Lower lobe of right lung (tissue), 2 donors: ENCODE measurements at places on chromosomes 5 and 9. TPM values are rescaled to one million over a fixed set of nuclear protein-coding genes. Genes with fewer than 3 reads are reported as not detected.

- DNase-seq: no peak
- H3K4me1 ChIP-seq: no peaks in the 10 kb centered on the region
- H3K27ac ChIP-seq: no peak overlapping the region
- H3K27me3 ChIP-seq: no peaks in the 10 kb centered on the region
- H3K36me3 ChIP-seq: peaks cover 5% of the 10 kb centered on the region
- H3K4me3 ChIP-seq: no peak overlapping the region
Measured at GRCh38 chr9:134742822-134743535, 101.4 kb downstream of the COL5A1 start.

DNA sequence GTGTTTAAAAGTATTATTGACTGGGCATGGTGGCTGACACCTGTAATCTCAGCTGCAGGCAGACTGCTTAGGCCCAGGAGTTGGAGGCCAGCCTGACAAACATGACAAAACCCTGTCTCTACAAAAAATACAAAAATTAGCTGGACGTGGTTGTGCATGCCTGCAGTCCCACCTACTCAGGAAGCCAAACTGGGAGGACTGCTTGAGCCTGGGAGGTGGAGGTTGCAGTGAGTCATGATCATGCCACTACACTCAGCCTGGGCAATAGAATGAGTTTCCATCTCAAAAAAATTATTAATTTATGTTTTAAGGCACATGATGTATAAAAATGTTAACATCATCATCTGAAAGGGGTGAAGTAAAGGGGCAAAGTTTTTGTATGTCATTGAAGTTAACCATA lies 49.7 kb upstream of the FNIP1 start:
- no peak overlapping the region for H3K27ac ChIP-seq
- H3K4me3 ChIP-seq: no peak overlapping the region
- no peaks in the 10 kb centered on the region for H3K4me1 ChIP-seq
- H3K36me3 ChIP-seq: no peaks in the 10 kb centered on the region

GRCh38 chr5:38916802-38917201 lies 71.0 kb downstream of the OSMR start:
- H3K4me3 ChIP-seq: no peak overlapping the region
- H3K27ac ChIP-seq: no peak overlapping the region
- H3K4me1 ChIP-seq: no peaks in the 10 kb centered on the region
- no peak for DNase-seq

DNA sequence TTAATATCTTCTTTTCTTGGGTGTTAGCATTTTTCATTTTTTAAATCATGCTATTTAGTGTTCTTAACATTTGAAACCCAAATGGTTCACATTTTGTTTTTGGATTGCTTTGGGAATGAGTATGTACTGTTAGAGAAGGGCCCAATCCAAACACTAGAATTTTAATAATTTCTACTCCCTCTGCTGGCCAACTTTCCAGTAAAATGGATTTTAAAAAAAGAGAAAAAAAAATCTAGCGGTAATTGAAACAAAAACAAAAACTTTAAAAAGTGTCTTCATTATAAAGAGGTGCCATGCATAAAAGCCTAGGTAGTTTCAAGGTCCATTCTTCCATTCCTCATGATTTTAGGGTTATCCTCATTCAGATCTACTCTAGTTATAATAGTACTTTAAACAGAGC lies 32.1 kb upstream of the RICTOR start:
- H3K36me3 ChIP-seq: peaks cover 8% of the 10 kb centered on the region
- no peak for DNase-seq
- H3K27me3 ChIP-seq: no peaks in the 10 kb centered on the region
- no peak overlapping the region for H3K4me3 ChIP-seq

DNA sequence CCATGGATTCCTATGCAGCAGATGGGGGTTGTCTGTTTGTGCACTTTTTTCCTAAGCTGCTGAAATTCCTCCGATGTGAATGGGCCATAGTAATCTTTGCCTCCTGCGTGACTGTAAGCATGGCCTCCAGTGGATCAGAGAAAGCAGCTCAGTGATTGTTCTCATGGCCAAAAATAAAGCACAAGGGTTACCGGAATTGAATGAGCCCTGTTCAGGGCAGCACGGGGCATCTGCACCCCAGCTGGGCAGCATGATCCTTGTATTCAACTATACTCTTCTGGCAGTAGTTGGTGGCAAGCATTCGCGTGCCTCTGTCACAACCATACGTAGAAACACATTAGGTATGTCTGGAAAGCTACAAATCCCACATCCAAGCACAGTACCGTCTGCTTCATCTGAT lies 193.9 kb downstream of the RORB start:
- H3K4me3 ChIP-seq: no peak overlapping the region
- DNase-seq: no peak
- no peak overlapping the region for H3K27ac ChIP-seq
- peaks cover 4% of the 10 kb centered on the region for H3K27me3 ChIP-seq

GRCh38 chr5:164237486-164237885 lies 732.1 kb downstream of the MAT2B start:
- H3K36me3 ChIP-seq: no peaks in the 10 kb centered on the region
- DNase-seq: no peak
- H3K27ac ChIP-seq: no peak overlapping the region

GRCh38 chr5:10467281-10468198 lies 25.9 kb downstream of the ROPN1L start:
- DNase-seq: no peak
- no peak overlapping the region for H3K4me3 ChIP-seq
- no peaks in the 10 kb centered on the region for H3K36me3 ChIP-seq
- H3K27me3 ChIP-seq: no peaks in the 10 kb centered on the region
- H3K27ac ChIP-seq: no peak overlapping the region
- peaks cover 15% of the 10 kb centered on the region for H3K4me1 ChIP-seq

GRCh38 chr9:91310037-91310436 lies 51.7 kb downstream of the AUH start:
- no peak for DNase-seq
- H3K4me1 ChIP-seq: no peaks in the 10 kb centered on the region
- H3K27ac ChIP-seq: no peak overlapping the region
- H3K27me3 ChIP-seq: no peaks in the 10 kb centered on the region
- no peaks in the 10 kb centered on the region for H3K36me3 ChIP-seq

DNA sequence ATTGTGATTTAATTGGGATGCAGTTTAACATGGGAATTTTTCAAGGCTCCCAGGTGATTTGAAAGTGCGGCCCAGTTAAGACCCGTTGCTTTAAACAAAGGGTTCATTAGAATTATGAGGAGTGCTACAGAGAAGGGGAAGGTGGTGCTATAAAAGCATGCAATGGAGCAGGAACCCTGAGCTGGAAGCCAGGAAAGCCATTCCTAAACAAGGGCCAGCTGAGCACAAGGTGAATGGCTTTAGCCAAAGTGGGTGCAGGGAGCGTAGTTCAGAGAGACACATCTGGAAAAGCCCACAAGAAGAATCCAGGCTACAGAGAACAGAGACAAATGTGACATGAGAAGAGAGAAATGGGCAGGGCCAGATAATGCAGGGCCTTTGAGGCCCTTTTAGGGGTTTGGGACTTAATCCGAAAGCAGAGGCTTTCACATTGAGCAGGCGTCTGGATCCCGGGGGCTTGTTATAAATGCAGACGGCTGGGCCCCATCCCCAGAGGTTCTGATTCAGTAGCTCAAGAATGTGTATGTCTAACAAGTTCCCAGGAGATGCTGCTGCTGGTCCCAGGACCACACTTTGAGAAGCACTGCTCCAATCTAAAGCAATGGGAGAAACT lies 138.1 kb upstream of the WWC1 start:
- no peak for DNase-seq
- H3K36me3 ChIP-seq: no peaks in the 10 kb centered on the region
- no peak overlapping the region for H3K27ac ChIP-seq
- no peaks in the 10 kb centered on the region for H3K4me1 ChIP-seq
- H3K4me3 ChIP-seq: no peak overlapping the region

DNA sequence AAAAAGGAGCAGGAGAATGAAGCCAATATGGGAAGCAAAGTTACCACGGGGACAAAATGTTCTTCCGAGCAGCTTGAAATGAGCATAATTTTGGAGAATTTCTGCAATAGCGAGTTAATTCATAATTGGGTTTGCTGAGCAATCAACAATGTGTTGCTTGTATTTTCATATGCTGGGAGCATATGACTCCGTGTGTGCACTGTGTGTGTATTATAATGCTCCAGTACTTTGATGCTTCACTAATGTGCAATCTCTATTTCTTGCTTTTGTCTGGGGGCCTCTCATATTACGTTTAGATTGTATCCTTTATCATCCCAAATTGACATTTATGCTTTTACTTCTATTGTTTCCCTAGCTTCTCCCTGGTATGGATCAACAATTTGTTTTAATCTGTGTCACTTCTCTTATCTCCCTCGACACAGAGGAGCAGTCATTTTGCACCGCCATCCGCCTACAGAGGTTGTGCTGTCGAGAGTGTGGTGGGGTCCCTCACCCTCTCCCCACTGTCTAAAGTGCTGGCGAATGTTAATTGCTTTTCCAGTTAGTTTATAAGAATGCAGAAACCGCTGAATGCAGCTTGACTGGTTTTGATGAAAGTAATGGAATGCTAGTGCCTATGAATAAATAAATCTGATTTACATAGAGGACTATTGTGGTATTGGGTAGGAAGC lies 372.5 kb upstream of the WWC1 start:
- H3K27me3 ChIP-seq: peaks cover 4% of the 10 kb centered on the region
- H3K36me3 ChIP-seq: no peaks in the 10 kb centered on the region
- H3K4me1 ChIP-seq: no peaks in the 10 kb centered on the region
- DNase-seq: no peak
- H3K27ac ChIP-seq: no peak overlapping the region
- H3K4me3 ChIP-seq: no peak overlapping the region

- H3K27me3 ChIP-seq: no peaks in the 10 kb centered on the region
- no peak overlapping the region for H3K4me3 ChIP-seq
- no peak overlapping the region for H3K27ac ChIP-seq
- no peaks in the 10 kb centered on the region for H3K4me1 ChIP-seq
- H3K36me3 ChIP-seq: no peaks in the 10 kb centered on the region
Measured at GRCh38 chr9:114429488-114429887, 41.7 kb upstream of the AKNA start.

DNA sequence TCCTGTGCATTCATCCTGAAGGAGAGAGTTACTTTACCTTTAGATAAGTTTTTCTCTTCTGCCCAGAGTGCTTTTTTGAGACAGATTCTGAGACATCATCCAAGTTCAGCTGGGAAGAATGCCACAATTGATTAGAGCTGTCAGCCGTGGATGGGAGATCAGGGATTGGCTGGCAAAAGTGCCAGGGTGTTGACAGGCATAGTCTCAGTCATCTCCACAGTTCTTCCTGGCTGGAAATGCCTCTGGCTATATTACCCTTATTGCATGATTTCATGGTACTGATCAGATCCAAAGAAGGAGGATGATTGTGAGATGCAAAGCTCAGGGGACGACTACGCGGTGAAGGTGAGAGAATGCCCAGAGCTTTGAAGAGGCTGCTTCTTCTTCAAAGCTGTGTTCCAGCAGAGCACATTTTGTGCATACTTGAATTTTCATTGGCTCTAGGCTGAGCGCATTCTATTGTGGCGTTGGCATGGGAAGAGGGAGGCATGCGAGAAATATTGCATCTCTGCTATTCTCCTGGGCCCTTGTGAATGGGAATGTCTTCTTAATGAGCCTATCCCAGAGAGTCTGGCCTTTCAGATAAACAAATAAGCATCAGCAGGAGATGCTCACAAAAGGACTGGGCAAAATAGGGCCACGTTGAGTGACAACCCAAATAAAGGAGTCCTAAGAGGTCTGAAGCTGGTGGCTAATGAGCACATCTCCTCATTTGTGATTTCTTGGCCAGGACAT lies 82.1 kb downstream of the GRIA1 start:
- H3K36me3 ChIP-seq: no peaks in the 10 kb centered on the region
- no peak overlapping the region for H3K4me3 ChIP-seq
- DNase-seq: no peak
- H3K27ac ChIP-seq: no peak overlapping the region

- H3K27me3 ChIP-seq: peaks cover 7% of the 10 kb centered on the region
- no peak overlapping the region for H3K27ac ChIP-seq
- DNase-seq: no peak
- no peak overlapping the region for H3K4me3 ChIP-seq
Measured at GRCh38 chr9:36935768-36936497, 98.1 kb downstream of the PAX5 start.

DNA sequence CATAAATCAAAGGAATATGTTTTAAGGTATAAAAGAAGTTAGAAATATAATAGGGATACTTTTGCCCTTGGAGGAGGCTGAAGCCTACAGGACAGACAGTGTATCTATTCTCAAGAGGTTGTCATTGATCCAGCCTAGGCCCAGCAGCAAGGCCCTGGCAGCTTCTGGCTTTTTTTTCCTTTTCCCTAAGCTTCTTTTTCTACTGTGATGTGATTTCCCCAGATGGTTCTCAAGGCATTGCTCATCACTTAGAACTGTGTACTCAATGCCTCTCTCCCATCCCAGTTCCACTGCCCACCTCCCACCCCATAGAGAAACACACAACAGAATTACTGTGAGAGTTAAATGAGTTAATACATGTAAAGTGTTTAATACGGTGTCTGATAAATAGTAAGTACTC lies 88.6 kb downstream of the SLC44A1 start:
- H3K4me3 ChIP-seq: no peak overlapping the region
- no peak overlapping the region for H3K27ac ChIP-seq
- DNase-seq: no peak
- peaks cover 18% of the 10 kb centered on the region for H3K36me3 ChIP-seq

- no peak overlapping the region for H3K27ac ChIP-seq
- no peaks in the 10 kb centered on the region for H3K4me1 ChIP-seq
- H3K36me3 ChIP-seq: peaks cover 12% of the 10 kb centered on the region
Measured at GRCh38 chr5:146291421-146292074, 47.1 kb upstream of the POU4F3 start.

- no peaks in the 10 kb centered on the region for H3K27me3 ChIP-seq
- no peaks in the 10 kb centered on the region for H3K36me3 ChIP-seq
- H3K4me3 ChIP-seq: no peak overlapping the region
- no peak for DNase-seq
Measured at GRCh38 chr9:28249424-28249823, 676.1 kb upstream of the C9orf72 start.

The MPDZ gene
- total RNA-seq: 31.3 TPM

DNA sequence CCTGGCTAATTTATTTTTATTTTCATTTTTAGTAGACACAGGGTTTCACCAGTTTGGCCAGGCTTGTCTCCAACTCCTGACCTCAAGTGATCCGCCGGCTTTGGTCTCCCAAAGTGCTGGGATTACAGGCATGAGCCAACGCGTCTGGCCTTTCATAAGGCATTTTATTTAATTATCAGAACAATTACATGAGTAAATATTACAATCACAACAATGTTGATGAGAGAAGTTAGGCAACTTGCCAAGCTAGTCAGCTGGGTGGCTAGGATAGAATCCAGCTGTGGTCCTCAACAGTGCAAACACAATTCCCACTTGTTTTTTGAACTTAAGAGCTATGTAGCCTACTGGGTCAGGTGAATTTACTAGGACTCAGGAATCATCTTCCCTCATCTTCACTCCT lies 22.0 kb downstream of the C9orf57 start:
- no peaks in the 10 kb centered on the region for H3K27me3 ChIP-seq
- no peaks in the 10 kb centered on the region for H3K36me3 ChIP-seq
- DNase-seq: peak; percentile 48
- H3K4me3 ChIP-seq: no peak overlapping the region
- peaks cover 10% of the 10 kb centered on the region for H3K4me1 ChIP-seq

GRCh38 chr5:25255128-25255527 lies 610.4 kb upstream of the CDH10 start:
- no peaks in the 10 kb centered on the region for H3K36me3 ChIP-seq
- H3K27me3 ChIP-seq: no peaks in the 10 kb centered on the region
- no peak overlapping the region for H3K27ac ChIP-seq
- no peak for DNase-seq
- no peaks in the 10 kb centered on the region for H3K4me1 ChIP-seq

The UBE2R2 gene
- total RNA-seq: 39.8 TPM
